ENCODE measurements at places on chromosomes 4 and X.

GRCh38 chr4:99024481-99025275 is 29.2 kb downstream of the METAP1 start:
- DNase-seq: no peak

DNA sequence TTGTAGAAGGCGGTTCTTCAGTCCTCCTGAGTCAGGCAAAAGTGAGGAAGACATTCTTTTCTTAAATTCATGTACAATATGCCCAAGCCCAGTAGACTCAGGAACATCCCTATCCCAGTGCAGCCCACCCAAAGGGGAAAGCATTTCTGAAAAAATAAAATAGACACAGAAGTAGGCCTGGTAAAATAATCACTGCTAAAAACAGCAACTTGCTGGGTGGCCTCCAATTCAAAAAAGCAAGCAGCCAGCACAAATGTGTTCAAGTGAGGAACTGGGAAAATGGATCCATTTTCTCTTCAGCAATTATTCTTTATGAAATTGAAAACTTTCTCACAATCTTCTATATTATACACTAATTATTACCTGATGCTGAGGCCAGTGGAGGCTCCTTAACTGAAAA is 165.4 kb downstream of the PCDH19 start:
- DNase-seq: no peak

DNA sequence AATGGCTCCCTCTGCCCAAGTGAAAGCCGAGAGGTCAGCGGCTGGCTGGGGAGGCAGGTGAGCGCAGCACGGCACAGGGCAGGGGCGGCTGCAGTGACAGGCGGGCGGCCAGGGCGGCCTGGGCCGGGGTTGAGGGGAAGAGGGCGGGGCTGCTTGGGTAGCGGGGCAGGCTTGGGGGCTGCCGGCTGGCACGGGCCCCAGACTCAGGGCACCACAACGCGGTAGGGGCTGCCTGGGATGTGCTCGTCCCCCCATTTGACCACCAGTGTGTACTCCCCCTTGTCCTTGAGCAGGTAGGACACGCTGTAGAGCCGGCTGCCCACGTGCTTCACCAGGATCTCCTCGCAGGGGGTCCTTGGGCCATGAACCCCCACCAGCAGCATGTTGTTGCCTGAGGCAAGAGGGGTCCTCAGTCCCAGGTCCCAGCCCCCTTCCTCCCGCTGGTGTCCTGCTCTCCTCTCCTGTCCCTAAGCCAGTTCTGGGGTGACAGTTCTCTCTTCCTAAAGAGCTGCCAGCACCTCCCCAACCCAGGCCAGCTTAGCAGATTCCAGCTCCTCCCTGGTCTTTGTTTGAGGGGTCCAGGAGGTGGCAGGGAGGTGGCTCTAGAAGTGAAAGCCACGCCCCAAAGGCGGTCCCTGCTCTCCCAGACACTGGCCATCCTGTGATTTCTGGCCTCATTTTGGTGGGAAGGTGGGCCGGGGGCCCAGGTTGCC is 25.6 kb downstream of the FLNA start:
- DNase-seq: no peak

DNA sequence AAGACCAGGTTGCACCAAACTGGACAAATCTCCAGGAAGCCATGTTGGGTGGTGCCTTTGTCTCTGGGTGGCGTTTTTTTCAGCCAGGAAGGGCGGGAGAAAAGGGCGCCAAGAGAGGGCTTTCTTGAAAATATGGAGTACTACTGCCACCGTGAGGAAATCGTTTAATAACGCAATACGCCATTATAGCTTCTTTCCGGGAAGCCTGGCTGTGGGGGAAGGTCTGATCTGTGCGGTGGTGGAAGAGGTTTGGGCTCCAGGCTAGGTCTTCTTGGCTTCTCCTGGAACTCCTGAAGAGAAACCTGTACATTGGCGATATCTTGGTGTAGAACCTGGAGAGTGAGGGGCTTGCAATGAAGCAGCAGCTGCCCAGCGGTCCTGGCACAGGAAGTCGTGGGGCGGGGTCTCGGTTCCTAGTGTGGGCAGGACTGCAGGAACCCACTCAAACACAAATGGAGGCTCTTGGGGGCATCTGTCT is 202.7 kb downstream of the OR13H1 start:
- DNase-seq: no peak

DNA sequence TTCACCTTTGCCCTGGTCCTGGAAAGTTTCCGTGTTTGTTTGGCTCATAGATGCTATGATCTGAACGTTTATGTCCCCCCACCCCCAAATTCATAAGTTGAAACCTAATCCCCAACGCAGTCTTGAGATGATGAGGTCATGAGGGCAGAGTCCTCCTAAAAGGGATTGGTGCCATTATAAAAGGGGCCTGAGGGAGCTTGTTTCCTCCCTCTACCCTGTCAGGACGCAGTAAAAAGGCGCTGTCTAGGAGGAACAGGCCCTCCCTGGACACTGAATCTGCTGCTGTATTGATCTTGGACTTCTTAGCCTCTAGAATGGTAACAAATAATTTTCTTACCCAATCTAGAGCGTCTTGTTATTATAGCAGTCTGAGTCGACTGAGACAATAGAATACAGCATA is 2190.6 kb upstream of the TENM3 start:
- DNase-seq: no peak

DNA sequence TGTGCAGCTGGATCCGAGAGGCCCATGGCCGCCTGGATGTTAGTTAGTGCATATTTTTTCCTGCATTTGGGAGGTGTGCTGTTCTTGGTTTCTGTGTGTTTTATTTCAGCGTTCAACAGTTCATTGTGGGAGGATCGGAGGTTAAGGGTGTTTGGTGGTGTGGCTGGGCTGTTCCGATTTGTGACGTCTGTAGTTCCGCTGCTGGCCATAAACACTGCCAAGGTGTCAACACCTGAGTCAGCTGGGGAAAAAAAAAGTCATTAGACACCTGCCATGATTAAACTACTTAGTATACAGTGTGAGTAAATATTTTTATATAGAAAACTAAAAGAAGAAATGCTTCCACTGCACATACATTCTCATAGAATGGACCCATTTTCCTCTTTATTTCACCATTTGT is 200.2 kb downstream of the APBB2 start:
- no peak for DNase-seq

- no peak for DNase-seq
Measured at GRCh38 chr4:169050284-169050683, 40.2 kb upstream of the CBR4 start.

GRCh38 chrX:114611018-114611619 is 27.2 kb downstream of the HTR2C start:
- no peak for DNase-seq

DNA sequence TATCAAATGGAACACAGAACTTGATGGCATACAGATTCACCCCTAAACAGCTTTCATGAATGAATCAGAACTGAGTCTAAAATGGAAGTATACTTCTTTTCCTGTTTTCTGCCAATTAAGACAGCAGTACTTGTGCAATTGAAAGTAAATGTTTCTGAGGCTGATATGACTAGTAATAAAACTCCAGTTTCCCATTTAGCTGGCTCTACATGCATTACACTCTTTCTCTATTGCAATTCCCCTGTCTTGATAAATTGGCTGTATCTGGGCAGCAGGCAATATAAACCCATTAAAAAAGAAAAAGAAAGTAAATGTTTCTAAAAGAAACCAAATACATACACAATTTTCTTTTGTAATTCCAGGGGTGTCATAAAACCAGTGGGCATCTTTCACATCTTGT is 4.6 kb downstream of the NOA1 start:
- DNase-seq: no peak

- DNase-seq: no peak
Measured at GRCh38 chrX:69093960-69094871, 71.0 kb downstream of the PJA1 start.

- no peak for DNase-seq
Measured at GRCh38 chr4:142098900-142099545, 462.6 kb downstream of the IL15 start.

GRCh38 chr4:73423184-73423583 is 12.8 kb upstream of the AFP start:
- no peak for DNase-seq

DNA sequence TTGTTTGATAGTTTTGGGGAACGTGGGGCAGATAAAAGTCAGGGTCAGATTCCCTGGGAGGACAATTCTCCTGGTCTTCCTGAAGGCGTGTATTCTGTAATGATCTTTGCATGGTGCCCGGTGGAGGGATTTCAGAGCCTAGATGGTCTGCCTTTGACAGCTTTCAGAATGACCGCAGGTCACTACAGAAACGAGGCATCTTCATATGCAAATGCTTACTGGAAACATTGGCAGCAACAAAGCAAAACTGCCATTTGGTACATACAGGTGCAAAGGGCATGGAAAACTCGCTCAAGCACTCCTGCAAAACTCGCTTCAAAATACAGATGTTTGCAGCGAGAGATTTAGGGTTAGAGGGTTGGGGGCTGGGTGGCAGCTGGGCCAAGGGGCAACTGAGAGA is 8.8 kb downstream of the C4orf50 start:
- DNase-seq: no peak

GRCh38 chr4:80155316-80155982 is 41.9 kb upstream of the PRDM8 start:
- DNase-seq: no peak

DNA sequence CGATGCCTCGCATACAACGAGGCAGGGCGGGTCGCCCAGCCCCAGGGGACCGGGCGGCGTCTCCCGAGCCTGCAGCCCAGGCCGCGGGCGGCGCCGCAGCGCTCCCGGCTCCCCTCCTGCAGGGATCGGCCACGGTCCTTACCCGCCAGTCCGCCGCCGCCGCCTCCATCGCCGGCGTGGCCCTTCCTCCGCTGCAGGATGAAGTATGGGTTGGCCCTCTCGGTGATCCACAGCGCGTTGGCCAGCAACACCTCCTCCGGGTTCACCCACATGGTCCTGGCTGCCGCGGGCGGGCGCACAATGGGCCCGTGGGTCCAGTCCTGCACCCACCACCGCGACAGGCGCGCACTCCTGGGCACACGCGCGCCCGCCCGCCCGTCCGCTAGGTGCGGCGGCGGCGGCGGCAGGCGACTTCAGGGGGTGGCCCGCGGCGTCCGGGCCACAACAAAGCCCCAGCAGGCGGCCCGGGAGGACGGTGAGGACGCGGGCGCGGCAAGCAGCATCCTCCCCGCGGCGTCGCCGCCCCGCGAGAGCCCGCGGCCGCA is 339 bp downstream of the TBC1D9 start:
- DNase-seq: peak; percentile 4

DNA sequence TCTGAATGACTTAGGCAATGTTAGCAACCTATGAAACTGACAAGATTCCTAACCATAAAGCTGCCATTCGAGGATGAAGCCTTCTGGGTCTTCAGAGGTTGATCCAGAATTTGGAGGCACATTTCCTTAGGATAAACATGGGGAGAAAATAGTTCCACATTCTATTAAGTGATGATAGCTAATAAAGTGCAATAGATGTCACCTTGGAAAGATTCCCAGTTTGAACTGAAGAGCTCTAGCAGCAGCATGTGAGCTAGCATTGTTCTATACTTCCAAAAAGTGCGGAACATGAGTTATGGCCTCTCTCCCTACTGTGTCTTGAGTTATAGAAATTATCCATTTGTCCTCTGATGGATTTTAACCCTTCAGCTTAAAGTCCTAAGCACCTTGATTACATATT is 991.4 kb upstream of the SLIT2 start:
- no peak for DNase-seq
